ENCODE measurements at places on chromosomes 16 and 17.

DNA sequence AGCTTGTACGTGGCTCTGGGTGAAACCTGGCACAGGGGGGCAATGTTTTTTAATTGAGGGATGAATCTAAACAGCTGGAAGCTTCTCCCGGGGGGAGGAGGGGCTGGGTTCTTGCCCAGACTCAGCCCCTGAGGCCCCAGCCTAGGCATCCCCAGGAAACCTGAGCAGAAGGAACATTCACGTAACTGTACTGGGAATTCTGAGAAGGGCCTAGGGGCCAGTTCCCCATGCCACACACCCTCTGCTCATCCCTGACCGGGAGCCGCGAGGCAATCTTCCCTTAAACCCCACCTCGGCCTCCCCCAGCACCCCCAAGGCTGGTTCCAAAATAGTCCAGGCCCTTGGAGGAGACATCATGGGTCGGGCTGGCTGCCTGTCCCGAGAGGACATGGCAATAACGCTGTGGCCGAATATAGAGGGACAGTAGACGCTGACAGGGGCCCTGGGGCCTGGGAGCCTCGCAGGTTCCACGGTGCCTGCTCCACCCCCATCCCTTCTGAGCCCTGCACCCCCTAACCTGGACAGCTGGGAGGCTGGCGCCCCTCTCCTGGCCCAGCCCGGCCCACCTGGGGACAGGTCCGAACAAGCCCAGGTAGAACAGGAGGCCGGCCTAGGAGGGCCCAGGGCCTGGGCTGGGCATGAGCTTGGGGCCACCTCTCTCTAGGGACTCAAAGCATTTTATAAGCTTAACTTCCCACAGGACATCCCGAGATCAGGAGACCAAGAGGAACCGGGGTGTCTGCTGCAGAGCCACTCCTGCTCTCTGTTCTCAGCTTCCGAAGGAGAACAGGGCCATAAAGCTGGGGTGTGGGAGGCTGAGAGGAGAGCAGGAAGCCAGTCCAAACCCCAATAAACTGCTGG, 83.2 kb upstream of the TOB1 start:
- H3K27ac ChIP-seq: no peak overlapping the region
- no peaks in the 10 kb centered on the region for H3K27me3 ChIP-seq
- H3K36me3 ChIP-seq: no peaks in the 10 kb centered on the region

- peak overlapping the region; percentile 88 for H3K27ac ChIP-seq
- no peaks in the 10 kb centered on the region for H3K27me3 ChIP-seq
- H3K36me3 ChIP-seq: peaks cover 32% of the 10 kb centered on the region
- peaks cover 31% of the 10 kb centered on the region for H3K4me1 ChIP-seq
Observed at GRCh38 chr17:30905742-30906100, 317 bp downstream of the TEFM start.

GRCh38 chr17:69900829-69901228, 174.2 kb upstream of the KCNJ16 start:
- H3K36me3 ChIP-seq: no peaks in the 10 kb centered on the region
- H3K27me3 ChIP-seq: no peaks in the 10 kb centered on the region
- no peaks in the 10 kb centered on the region for H3K4me1 ChIP-seq
- no peak overlapping the region for H3K4me3 ChIP-seq
- no peak overlapping the region for H3K27ac ChIP-seq
- no peak for DNase-seq

DNA sequence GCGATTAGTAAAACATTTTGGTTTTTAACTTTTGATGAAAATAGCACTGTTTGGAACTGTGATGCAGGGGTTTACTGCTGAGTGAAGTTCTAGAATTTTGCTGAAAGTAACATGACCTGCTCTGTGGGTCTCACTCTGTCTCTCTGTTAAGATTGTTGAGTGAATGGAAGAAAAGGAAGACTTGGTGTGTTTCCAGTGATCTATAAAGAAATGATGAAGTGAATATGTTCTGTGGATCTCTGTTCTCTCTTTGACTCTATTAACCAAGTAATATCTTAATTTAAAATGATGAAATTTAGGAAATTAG, 148.4 kb downstream of the PRKCA start:
- no peak overlapping the region for H3K4me3 ChIP-seq
- H3K4me1 ChIP-seq: peaks cover 28% of the 10 kb centered on the region
- DNase-seq: no peak
- peak overlapping the region; percentile 43 for H3K27ac ChIP-seq

DNA sequence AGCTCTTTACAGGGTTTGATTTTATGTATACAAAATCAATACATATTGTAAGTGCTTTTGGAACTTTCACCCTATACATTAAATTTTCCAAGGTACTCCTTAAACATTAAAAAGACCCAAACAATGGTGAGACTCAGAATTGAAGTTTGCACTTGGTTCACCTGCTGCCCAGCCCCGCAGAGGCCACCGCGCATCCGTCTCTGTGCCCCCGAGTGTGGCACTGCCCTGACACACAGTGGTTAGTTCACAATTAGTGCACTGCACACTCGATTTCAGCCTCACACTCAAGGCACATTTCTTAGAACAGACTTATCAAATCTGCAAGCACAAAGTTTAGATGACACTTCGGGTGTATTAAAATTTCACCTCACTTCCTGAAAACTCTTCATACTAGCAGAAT, 38.3 kb downstream of the USP7 start:
- H3K27ac ChIP-seq: no peak overlapping the region
- peaks cover 44% of the 10 kb centered on the region for H3K4me1 ChIP-seq
- H3K36me3 ChIP-seq: peaks cover 68% of the 10 kb centered on the region
- no peak overlapping the region for H3K4me3 ChIP-seq
